ENCODE measurements at places on chromosomes 7 and 10.

- H3K27me3 ChIP-seq = no peaks in the 10 kb centered on the region
- no peaks in the 10 kb centered on the region for H3K36me3 ChIP-seq
- no peak for DNase-seq
Observed at GRCh38 chr10:100894589-100895294, 18.0 kb upstream of the SLF2 start.

DNA sequence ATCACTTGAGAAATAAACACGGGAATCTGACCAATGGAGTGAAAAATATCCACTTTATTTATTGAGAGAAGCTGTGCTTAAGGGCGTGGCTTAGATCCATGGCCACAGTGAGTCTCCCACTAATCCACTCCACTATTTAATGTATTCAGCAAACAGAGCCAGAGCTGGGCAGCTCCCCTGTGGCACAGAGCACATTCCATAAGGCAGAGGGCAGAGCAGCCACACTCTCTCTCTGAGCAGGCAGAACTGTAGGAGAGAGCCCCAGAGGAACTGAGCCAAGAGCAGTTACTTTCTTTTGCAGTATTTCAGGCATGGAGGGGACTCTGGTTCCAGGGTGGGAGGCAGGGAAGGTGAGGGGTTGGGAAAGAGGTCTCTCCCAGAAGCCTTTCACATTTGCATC, 106.0 kb downstream of the GALNT17 start:
- no peaks in the 10 kb centered on the region for H3K27me3 ChIP-seq
- no peak for DNase-seq
- no peaks in the 10 kb centered on the region for H3K36me3 ChIP-seq
- H3K4me1 ChIP-seq = no peaks in the 10 kb centered on the region
- no peak overlapping the region for H3K4me3 ChIP-seq
- no peak overlapping the region for H3K27ac ChIP-seq

DNA sequence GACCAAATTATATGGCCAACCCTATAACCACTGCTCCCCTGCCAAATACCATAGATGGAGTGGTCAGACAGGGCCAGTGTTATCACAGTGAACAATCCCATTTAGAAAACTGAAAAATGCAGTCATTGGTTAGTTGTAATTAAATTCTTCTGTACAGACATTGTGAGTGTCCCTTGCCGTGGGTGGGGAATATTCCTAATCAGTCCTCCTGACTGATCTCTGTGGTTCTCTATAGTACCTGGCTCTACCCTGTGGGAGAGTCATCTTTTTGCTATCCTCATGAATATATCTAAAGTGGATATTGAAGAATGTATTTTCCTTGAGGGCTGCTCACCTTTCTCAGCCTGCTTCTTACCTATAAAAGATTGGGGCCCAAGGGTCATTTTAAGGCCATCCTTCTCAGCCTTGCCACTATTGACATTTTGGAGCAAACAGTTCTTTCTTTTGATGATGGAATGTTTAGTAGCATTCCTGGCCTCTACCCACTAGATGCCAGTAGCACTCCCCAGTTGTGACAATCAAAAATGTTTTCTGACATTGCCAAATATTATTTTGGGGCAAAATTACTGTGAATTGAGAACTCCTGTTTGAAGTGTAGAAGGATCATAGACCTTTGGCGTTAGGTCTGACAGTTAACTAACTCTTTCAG, 110.2 kb downstream of the MAPK8 start:
- no peaks in the 10 kb centered on the region for H3K4me1 ChIP-seq
- DNase-seq = no peak
- H3K27me3 ChIP-seq = no peaks in the 10 kb centered on the region
- peaks cover 11% of the 10 kb centered on the region for H3K36me3 ChIP-seq

- no peak overlapping the region for H3K4me3 ChIP-seq
- no peaks in the 10 kb centered on the region for H3K36me3 ChIP-seq
- no peaks in the 10 kb centered on the region for H3K27me3 ChIP-seq
- peaks cover 12% of the 10 kb centered on the region for H3K4me1 ChIP-seq
- DNase-seq = no peak
Observed at GRCh38 chr10:102185811-102186527, 33.8 kb downstream of the NOLC1 start.

GRCh38 chr10:111316722-111317212, 239.9 kb downstream of the ADRA2A start:
- H3K4me3 ChIP-seq = no peak overlapping the region
- H3K36me3 ChIP-seq = no peaks in the 10 kb centered on the region
- no peak for DNase-seq
- H3K27me3 ChIP-seq = peaks cover 2% of the 10 kb centered on the region
- H3K27ac ChIP-seq = no peak overlapping the region
- H3K4me1 ChIP-seq = no peaks in the 10 kb centered on the region

All from large intestine (tissue), 12 donors.